ENCODE measurements at places on chromosomes 3 and 15.

- no peak for DNase-seq
These were observed 4.2 kb downstream of the PLOD2 start for GRCh38 chr3:146156666-146157314.

DNA sequence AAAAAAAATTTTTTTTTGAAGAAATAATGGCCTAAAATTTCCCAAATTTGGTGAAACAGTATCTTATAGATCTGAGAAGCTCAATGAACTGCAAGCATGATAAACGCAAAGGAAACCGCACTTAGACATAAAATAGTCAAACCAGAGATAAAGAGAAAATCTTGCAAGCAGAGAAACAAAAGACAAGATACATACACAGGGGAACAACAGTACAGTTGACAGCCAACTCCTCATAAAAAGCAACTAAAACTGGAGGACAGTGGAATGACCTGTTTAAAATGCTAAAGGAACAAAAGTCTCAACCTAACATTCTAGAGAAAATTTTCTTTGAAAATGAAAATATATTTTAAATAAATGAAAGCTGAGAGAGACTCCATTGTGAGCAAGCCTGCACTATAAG, 107.5 kb downstream of the RASA2 start:
- DNase-seq, result no peak

- no peak for DNase-seq
These were observed 176.4 kb upstream of the UBE2E1 start for GRCh38 chr3:23629181-23629894.

GRCh38 chr3:125406070-125406469, 30.9 kb upstream of the ZNF148 start:
- DNase-seq, result no peak

DNA sequence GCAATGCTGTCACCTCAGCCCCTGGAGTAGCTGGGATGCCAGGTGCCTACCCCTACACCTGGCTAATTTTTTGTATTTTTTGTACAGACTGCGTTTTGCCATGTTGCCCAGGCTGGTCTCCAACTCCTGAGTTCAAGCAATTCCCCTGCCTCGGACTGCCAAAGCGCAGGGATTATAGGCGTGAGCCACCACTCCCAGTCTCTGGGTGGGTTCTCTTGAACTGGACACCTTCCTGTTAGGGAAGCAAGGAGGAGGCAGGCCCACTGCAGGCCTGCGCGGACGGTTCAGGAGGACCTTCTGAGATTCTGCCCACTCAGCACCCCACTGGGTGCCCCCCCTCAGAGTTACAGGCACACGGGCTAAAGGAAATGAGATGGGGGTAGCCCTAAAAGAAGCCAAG, 73.8 kb upstream of the HERC1 start:
- no peak for DNase-seq

DNA sequence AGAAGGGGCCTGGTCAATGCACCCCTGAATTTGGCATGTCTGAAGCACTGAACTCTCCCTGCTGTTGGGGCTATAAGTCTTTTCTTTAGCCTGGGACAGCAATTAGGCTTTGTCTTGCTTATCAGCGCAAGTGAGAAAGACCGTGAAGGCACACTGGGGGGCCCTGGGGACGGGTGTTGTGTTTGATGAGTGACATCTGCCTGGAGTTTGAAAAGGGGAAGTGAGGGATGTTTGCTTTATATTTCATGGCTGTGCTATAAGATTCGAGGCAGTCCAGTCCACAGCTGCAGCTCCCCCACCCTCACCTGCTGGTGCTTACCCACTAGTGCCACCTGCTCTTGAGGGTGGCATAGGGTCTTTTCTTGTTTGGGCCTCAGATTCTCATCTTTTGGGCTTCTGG, 44.8 kb downstream of the CEMIP start:
- DNase-seq, result no peak

DNA sequence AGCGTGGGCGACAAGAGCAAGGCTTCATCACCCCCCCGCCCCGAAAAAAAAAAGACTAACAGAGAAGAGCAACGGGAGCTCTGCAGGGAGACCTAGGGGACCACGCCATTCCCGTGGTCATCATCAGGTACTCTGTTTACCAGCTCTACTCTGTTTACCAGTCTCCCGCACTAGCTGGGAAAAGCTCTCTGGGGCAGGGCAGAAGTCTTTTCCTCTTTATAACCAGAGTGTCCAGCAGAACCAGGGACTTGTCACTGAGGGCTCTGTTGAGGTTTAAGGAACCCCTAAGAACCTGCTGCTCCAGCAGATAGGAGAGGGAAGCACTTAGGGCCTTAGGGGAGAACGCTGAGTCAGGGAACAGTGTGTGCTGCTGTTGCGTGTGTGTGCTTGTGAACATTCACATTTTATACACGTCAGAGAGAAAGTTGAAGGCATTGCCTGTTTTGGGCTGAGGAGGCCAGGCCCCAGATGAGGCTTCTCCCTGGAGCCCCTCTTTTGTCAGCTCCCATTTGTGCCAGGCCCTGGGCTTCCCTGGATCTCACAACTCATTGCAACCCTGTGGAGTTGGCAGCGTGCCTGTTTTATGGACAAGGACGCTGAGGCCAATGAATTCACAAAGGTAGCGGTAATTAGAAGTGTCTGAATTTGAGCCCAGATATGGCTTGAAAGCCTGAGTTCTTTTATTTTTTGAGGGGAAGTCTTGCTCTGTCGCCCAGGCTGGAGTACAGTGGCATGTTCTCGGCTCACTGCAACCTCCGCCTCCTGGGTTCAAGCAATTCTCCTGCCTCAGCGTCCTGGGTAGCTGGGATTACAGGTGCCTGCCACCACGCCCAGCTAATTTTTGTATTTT, 24.2 kb upstream of the ERICH6 start:
- DNase-seq, result no peak

- DNase-seq, result no peak
These were observed 60.6 kb downstream of the CEMIP start for GRCh38 chr15:80839764-80840130.

GRCh38 chr3:6600237-6600636, 260.7 kb upstream of the GRM7 start:
- no peak for DNase-seq

GRCh38 chr3:123491966-123492587, 43.2 kb upstream of the ADCY5 start:
- DNase-seq, result no peak

- no peak for DNase-seq
These were observed 21.2 kb downstream of the ITPR1 start for GRCh38 chr3:4514321-4514720.

DNA sequence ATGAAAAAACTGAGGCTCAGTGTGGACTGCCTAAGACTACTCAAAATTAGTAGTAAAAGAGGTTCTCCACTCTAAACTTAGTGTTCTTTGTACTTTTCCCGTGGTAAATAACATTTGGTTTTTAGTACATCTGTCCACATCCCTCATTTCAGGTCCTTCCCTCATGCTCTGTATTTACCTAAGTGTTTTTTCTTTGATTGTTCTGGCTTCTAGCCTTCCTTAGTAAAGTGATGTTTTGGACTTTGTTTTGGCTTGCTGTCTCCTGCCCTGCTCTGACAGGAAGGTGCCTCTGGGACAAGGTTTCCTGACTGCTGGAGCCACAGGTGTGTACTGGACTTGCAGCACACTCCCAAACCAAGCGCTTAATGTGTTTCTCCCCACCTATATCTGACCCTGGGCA, 29.9 kb upstream of the ALDH1A2 start:
- no peak for DNase-seq

GRCh38 chr3:143839980-143840379, 8.3 kb downstream of the SLC9A9 start:
- no peak for DNase-seq

DNA sequence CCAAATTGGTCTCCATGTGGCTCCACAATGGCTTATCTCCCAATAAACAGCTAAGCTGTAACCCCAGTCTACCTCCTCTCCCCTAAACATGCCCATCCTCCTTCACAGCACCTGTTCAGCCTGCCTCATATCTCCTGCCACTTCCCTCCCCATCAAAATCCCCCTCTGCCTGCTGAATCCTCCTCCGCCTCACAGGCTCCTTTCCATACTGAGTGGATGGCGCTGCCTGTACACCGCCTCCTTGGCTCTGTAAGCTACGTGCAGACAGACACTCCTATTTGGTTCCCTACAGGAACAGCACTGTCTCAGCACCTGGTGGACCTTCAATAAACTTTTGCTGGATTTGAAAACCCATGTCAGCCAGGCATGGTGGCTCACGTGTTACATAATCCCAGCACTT, 53.7 kb downstream of the ADCY5 start:
- no peak for DNase-seq

GRCh38 chr3:16506884-16507577, 6.5 kb downstream of the RFTN1 start:
- no peak for DNase-seq

DNA sequence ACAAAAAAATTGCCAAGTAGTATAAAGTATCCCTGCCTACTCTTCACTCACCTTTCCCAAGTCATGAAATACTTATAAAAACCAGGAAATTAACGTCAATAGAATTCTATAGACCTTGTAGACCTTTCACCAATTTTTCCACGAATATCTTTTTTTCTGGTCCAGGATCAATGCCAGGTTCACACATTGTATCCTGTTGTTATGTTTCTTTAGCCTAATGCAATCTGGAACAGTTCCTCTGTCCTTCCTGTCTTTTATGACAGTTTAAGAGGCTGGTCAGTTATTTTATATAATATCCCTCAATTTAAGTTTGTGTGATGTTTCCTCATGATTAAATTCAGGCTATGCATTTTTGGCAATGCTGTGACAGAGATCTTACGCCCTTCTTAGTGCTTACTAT, 63.2 kb upstream of the MAGI1 start:
- DNase-seq, result no peak

GRCh38 chr3:100316641-100317069, 17.9 kb upstream of the NIT2 start:
- DNase-seq, result no peak

GRCh38 chr3:142735462-142735861, 11.6 kb downstream of the TRPC1 start:
- DNase-seq, result no peak

- DNase-seq, result no peak
These were observed 24.4 kb downstream of the TMEM45A start for GRCh38 chr3:100516838-100517237.

- DNase-seq, result no peak
These were observed 45.5 kb downstream of the HPS3 start for GRCh38 chr3:149174901-149175300.

GRCh38 chr3:170437176-170437575, 18.5 kb downstream of the CLDN11 start:
- DNase-seq, result no peak

DNA sequence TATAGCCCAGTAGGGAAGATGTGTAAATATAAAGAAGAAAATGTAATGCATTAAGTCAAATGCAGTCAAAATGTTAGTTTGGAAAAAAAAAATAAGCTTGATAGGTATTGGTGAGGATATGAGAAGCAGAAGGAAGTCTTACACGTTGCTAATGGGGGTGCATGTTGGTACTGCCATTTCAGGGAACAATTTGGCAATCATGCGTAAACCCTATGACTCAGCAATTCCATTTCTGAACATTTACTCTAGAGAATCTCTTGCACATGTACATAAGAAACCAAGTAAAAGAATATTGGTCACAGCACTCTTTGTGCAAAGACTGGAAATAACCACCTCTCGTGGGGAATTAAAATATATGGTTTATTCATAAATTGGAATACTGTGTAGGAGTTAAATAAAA, 35.5 kb upstream of the TIMP4 start:
- DNase-seq, result no peak

DNA sequence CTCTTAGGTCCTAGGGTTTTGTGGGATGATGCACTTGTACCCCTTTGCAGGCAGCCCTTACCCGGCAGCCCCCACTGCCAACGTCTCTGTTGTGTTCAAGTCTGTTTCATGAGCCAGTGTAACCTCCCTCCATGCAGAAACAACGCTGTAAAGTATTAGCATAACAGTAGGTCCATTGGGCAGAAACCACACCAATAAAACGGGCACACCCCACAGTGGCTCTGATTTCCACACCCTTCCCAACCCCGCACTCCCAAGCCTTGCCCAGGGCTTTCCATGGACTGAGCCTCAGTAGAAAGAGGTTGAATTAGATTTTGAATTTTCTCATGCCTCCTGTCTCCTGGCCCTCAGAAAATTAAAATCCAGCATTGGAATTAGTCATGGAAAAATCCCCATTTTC, 124.5 kb downstream of the CACNA1D start:
- DNase-seq, result no peak

GRCh38 chr15:69757186-69757585, 304.6 kb downstream of the RPLP1 start:
- peak; percentile 14 for DNase-seq

- no peak for DNase-seq
These were observed 198.6 kb upstream of the SLC2A2 start for GRCh38 chr3:171225165-171225564.

DNA sequence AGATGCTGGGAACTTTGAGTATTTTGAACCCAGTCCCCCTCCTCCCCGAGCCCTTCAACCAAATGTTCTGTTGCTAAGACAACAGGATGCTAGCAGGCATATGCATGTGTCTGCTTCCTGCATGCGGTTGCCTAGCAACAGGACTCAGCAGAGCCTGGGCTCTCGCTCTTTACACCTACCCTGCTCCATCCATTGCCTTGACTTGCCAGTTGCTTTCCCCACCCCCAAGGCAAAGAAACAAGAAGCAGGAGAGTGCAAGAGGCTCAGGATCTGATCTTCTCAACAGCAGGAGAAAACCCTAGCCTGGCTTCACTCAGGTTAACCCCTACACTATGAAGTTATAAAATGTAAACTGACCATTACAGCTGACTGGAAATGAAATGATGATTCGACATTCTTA, 393.0 kb downstream of the IGSF11 start:
- DNase-seq, result no peak

DNA sequence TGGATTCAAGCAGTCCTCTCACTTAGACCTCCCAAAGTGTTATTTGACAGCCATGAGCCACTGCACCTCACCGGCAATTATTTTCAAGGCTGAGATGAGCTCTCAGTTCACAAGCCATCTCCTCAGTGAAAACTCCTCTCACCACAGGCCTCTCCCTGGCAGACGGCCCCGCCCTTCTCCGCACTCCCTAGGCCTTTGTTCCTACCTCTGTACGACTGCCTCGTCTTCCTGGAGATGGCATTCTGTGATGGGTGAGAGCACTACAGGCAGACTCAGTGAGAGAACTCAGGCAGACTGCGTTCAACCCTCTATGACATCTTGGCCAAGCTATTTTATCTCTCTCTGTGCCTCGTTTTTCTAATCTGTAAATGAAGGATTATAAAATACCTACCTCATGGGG, 67.0 kb upstream of the TPM1 start:
- no peak for DNase-seq

- no peak for DNase-seq
These were observed 28.1 kb downstream of the CHST2 start for GRCh38 chr3:143147707-143148106.

GRCh38 chr15:46120713-46121112, 485.9 kb downstream of the SQOR start:
- no peak for DNase-seq

- no peak for DNase-seq
These were observed 238.0 kb upstream of the LRTM1 start for GRCh38 chr3:55165704-55166405.

DNA sequence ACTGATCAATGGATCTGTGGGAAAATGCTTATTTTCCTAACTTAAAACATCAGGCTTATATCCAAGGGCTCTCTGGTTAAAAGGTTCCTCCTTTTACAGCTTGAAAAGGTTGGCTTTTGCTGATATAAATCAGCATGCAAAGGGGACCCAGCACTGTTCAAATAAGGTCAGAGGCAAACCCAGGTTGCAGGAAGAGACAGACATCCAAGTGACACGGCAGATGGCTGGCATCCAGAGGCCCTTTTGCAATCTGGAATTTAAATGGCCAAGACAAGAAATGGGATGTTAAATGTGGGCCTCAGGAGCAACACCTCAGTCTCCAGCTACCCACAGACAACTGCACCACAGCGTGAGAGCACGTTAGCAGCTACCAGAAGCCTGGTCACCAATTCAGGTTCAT, 6.3 kb downstream of the SH3BP5 start:
- no peak for DNase-seq

GRCh38 chr3:85304360-85304964, 345.7 kb downstream of the CADM2 start:
- DNase-seq, result no peak
